ENCODE measurements at places on chromosomes 2 and 18.

GRCh38 chr18:34928754-34929335 lies 112.4 kb upstream of the MAPRE2 start:
- DNase-seq: no peak

DNA sequence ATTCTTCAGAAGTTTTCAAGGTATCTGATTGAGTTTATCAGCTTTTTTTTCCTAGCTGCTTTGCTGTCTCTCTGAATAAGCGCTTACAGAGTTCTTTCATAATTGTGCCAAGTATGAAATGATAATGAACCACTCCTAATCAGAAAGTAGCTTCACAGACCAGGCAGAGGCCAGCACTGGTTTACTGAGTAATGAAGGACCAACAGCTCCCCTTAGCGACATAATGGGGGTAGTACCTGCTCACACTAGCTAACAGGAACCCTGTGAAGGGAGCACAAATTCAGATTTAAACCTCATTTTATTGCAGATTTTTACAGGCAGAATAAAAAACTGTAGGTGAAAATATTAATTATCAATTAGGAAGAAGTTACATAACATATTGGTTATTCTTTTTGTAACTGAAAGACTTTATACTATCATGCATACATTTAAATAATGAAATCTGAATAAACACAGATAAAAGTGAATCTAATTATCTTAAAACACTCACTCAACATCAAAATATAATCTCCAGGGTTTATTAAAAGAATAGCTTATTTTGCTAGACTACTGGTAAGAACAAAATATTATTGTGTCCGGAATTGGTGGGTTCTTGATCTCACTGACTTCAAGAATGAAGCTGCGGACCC lies 53.7 kb upstream of the LRRC30 start:
- no peak for DNase-seq

- DNase-seq: no peak
Observed at GRCh38 chr2:37552339-37552738, 119.1 kb downstream of the CDC42EP3 start.

DNA sequence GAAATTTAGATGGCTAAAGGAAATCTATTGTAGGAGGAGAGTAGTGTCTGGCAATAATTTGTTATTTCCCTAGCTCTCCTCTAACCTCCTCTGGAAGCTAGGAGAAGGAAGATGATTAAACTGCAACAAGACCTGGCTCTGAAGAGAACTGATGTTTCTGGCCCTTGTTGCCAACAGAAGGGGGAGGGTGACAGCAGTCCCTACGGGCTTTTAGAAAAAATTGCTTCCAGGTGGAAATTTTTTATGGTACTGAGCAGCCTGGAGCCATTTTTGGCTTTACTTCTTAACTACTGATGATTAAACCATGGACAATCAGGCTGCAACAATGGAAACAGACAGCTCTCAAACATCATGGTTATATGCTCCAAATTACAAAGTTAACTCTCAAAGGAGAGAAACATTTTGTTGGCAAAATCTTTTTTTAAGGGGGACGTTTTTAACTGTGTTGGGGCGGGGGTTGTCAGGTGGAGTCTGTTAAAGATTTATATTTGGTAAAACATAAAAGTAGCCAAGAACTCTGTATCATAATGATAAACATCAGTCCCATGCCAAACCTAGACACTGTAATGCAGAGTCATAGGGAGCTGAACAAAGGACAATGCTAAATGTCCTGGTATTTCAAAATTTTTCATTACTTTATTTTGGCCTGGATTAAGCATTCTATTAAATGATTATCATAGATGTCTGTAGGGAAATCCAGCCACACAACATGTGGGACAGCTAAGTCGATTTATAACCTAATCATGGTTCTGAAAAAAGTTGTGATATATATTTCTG lies 70.0 kb downstream of the EXOC6B start:
- no peak for DNase-seq

DNA sequence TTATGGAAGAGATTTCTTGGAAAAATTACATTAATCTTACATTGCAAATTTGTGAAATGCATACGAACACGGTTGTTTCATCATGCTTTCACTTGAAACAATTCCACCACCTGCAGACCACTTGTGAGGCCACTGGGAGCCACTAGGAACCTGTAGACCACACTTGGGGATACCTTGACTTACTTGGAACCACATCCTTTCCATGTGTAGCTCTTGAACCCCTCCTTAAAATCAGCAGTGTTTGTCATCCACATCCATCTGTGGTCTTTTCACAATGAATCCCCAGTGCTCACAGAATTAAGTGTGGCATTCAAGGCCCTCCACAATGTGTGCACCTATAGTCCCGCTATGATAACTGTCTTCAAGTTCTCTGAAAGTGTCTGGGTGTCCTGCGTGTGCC lies 350.9 kb downstream of the MYCN start:
- no peak for DNase-seq

DNA sequence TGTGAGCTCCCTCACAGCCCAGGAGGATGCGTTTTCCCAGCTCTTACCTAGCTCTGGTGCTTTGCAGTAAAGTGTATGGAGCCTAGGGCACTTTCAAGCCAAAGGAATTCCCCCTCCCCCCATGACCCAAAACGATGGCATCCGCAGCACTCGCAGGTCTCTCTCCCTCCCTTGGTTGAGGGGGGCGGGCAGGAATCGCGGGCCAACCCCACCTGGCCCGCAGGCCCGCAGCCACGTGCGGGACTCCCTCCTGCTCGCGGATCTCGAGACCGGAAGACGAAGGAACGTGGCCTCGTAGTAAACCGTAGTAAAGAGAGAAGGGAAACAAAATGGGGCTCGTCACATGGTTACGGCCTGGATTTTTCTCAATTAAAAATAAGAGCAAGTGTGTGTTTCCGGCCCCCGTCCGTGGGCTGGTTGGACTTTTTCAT lies 8.5 kb downstream of the IRS1 start:
- DNase-seq: no peak

DNA sequence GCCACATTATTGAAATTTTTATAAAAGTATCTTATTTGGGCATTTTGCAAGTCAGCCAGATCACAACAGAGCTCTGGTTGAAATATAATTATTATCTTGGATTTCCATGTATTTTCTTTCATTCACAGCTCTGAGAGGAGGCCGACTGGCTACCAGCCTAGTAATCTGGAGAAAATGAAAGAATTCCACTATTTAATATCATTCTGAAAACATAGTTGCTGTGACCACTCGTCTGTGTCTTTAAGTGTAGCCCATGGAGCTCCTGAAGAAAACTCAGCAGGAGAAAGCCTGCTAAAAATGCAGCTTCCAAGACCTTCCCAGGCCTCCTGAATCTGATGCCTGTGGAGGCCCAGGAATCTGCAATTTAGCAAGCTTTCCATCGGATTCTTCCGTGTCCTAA lies 114.7 kb downstream of the SH3BP4 start:
- no peak for DNase-seq

- DNase-seq: no peak
Observed at GRCh38 chr2:190578158-190579057, 43.9 kb upstream of the NEMP2 start.

DNA sequence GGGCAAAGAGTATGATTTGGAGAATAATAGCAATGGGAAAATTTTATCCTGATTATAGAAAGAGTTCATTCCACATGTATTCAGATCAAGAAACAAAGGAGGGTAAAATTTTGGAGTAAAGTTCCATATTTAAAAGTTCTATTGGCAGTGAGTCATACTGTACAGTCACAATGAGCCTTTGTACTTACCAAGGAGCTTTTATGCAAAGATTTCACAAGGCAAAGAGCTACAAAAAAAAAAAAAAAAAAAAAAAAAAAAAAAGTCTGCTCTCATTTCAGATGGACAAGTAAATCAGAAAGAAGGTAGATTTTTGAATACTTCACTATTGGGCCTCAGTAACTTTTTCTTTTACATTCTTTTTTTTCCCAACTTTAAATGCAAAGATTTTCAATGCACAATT lies 1802.2 kb upstream of the PIK3C3 start:
- no peak for DNase-seq

- DNase-seq: no peak
Observed at GRCh38 chr18:22559414-22560274, 141.9 kb upstream of the CTAGE1 start.

DNA sequence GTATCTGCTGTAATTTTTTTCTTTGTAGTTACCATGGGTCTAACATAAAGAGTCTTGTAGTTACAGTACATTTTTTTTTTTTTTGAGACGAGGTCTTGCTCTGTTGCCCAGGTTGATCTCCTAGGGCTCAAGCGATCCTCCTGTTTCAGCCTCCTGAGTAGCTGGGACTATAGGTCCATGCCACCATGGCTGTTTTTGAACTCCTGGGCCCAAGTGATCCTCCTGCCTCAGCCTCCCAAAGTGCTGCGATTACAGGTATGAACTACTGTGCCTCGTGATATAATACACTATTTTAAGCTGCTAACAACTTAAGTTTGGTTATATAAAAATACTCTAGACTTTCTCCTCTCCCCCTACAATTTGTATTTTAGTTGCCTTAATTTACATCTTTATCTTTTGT lies 46.3 kb downstream of the ASB1 start:
- DNase-seq: no peak

DNA sequence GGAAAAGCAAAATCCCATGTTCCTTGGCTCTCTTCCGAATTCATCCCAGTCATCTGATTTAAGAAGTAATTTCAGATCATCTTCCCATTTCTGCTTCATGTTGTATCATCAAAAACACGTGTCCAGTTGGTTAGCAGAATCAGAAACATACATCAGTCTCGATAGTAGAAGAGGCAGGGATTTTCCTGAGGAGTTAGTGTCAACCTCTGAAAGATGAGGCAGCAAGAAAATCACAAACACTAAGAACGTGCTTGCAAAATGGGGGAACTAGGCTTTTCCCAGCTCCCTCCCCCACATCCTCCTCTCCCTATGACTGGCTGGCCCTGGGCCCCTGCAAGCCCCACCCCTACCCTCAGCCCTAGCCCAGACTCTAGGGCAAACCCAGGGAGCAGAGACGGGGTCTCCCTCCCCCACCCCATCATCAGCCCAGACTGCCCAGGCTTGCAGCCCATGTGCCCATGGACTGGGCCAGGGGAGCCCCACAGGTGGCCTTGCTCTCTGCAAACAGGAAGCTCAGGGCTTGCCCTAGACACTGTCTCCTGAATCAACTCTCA lies 161.0 kb upstream of the ID2 start:
- DNase-seq: no peak

GRCh38 chr2:222049946-222050345 lies 248.9 kb downstream of the PAX3 start:
- DNase-seq: no peak

- no peak for DNase-seq
Observed at GRCh38 chr2:112639936-112640335, 5.8 kb upstream of the SLC20A1 start.

DNA sequence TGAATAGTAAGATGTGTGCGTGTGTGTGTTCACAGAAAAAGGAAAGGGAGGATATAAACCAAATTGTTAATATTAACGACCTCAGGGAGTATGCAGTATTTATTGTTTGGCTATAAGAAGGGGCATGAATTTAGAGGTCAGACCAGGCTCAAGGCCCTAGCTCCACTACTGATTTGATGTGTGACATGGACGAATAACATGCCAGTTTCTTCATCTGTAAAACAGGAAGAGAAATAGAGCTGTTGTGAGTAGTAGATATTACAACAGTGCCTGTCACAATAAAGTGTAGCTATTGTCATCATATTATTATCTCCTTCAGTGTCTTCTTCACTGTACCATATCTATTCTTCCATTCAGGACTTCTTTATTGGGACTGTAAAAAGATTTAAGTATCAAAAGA lies 4.1 kb upstream of the MAT2A start:
- DNase-seq: no peak

DNA sequence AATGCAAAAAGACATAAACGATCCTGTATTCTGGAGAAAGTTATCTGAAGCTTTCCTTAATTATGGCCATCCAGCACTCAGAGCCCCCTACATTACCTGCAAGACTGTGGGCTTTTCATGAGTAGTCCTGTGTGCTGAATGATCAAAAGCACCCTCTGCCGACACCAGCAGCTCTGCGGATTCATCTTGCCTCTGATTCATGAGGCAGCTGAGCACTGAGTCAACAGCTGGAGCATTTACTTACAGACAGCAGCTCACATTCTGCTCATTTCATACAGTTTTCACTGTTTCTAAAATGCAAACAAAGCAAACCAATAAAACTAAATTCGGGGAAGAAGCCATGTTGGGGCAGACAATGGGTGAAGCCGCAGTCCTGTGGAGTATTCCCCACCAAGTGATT lies 886.5 kb downstream of the CNTNAP5 start:
- DNase-seq: no peak

DNA sequence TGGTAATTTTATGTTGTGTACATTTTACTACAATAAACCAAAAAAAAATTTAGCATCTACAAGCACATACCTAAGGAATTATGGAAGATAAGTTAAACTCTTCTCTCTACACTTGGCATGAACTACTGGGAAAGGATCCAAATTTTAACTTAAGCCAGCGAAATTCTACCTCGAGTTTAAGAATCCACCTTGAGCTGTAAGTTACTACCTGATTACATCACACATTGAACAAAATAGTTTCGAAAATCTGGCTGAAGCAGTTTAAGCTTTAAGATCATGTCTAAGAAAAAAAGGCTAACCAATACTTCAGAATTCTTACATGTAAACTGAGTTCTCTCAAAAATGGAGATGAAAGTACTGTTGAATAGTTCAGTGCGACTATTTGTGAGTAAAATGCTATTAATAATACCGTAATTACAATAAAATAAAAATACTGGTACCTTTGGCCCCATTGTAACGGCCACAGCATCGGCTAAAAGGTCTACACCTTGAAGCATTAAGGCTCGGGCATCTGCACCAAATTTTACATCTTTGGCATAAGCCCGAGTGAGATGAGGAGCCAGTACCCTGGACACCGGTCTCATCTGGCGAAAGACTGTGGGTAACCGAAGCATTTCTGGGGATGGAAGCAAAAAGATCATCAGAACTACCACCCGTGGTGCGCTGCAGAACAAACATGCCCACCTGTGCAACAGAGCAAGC lies 1.3 kb downstream of the HSPD1 start:
- no peak for DNase-seq

- DNase-seq: no peak
Observed at GRCh38 chr18:2917259-2918047, 70.6 kb downstream of the EMILIN2 start.

GRCh38 chr2:132519566-132519965 lies 103.0 kb downstream of the GPR39 start:
- DNase-seq: no peak

GRCh38 chr2:32278478-32278853 lies 762 bp downstream of the YIPF4 start:
- no peak for DNase-seq

DNA sequence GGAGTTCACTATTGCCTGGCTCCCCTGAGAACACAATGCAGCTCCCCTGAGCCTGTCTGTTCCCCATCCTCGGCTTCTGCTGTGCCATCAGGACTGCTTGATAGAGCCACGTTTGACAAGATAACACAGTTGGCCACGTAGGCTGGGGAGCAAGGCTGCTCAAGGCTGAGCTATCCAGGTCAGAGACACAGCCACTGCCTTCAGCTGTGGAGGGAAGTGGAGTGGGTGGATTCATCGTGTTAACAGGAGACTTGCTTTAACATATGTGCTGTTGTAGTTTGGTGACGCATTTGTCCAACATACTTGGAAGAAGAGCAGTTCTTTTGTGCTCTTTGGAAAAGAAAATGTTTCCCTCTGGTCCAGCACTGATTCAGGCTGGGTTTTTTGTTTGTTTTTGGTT lies 68.8 kb downstream of the WDSUB1 start:
- DNase-seq: no peak

GRCh38 chr2:196218106-196218505 lies 46.7 kb upstream of the STK17B start:
- DNase-seq: no peak

GRCh38 chr2:134144081-134144596 lies 109.7 kb upstream of the MGAT5 start:
- no peak for DNase-seq

- no peak for DNase-seq
Observed at GRCh38 chr2:48941908-48942307, 186.4 kb upstream of the LHCGR start.

GRCh38 chr2:203673933-203674332 lies 32.5 kb upstream of the CD28 start:
- no peak for DNase-seq
